ENCODE measurements at places on chromosomes 12 and 14. TPM values are rescaled to one million over a fixed set of nuclear protein-coding genes. Genes with fewer than 3 reads are reported as not detected.

GRCh38 chr12:12551115-12551514, 11.5 kb downstream of the DUSP16 start:
- DNase-seq: no peak

Gene LHX5
- total RNA-seq: 0.02 TPM

- peak; percentile 81 for DNase-seq
Measured at GRCh38 chr12:59452259-59452658, 143.6 kb upstream of the SLC16A7 start.

Gene CLBA1
- total RNA-seq: 3.3 TPM

DNA sequence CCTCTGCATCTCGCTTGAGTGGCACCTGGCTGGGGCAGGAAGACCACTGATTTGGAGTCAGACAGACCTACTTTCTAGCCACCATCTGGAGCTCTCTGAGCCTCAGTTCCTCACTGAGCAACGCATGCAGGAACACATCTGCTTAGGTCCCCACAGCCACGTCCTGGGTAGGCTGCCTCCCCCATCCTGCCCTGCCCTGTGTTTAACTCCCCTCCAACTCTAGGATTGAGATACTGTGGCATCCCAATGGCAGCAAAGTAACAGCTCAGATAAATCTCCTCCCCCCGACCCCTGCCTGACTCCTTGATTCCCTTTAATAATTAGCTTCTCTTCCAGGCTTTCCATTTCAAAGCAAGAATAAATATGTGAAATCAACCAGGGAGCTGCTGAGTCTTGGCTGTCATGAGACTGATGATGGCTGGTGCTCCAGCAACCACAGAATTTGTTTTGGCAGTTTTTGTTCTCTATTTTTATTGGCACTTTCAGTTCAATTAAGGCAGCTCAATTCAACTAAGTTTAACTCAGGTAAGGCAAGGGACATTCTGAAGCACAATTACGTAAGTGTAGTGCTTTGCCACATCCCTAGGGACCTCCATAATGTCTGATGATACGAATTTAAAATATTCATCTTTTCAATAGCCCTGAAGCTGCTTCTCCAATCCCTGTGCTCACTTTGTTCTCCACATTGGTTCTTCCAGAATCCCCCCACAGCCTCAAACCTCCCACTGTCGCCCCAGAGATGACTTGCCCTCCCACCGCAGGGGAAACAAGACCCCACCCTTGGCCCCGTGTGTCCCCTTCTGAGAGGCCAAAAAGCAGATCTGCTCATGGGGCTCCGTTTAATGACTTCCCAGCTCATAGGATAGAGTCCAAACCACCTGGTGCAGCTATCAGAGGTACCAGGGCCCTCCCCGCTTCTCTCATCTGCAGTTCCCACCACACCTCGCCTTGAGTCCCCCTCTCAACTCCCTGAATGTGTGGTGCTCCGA, 58.2 kb downstream of the ESR2 start:
- DNase-seq: no peak

GRCh38 chr12:95605087-95605486, 53.8 kb upstream of the USP44 start:
- DNase-seq: peak; percentile 96

DNA sequence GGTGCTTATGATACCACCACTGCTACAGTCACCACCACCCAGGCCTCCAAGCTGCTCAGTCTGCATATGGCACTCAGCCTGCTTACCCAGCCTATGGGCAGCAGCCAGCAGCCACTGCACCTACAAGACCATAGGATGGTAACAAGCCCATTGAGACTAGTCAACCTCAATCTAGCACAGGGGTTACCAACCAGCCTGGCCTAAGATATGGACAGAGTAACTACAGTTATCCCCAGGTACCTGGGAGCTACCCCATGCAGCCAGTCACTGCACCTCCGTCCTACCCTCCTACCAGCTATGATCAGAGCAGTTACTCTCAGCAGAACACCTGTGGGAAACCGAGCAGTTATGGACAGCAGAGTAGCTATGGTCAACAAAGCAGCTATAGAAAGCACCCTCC, 55.1 kb downstream of the BRMS1L start:
- no peak for DNase-seq

Gene MYF6
- not detected for total RNA-seq

DNA sequence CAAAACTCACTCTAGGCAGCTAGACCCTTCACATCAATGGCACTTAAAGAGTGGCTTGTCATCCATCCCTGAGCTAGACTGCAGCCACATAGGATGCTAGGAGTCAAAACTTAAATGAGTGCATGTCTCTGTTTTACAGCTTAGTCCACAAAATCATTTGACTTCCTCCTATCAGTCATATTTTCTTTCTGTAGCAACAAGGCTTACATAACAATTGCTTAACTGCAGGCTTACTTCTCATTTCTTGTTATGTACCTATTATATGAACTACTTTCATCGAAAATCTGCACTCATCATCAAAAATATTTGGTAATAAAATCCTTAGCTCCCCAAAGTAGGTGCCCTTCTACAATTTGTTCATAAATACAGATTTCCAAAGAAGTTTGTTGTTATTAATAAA, 30.1 kb downstream of the CLEC1A start:
- DNase-seq: peak; percentile 15

DNA sequence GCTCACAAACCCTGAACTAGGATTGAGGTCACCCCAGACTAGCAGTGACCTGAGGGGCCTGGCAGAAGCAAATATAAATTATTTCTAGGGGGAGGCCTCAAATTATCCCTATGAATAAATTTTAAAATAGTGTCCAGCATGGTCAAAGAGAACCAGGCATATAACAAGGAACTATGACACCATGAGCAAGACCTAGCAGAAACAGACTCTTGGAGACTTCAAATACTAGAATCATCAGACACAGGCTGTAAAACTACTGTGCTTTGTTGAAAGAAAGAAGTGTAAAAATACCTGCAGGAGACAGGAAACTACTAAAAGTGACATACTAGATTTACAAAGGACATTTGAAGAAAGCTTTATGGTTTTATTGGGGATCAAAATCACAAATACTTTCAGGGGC, 3.2 kb upstream of the BCL7A start:
- DNase-seq: no peak

GRCh38 chr12:39930101-39930500, 175.8 kb downstream of the SLC2A13 start:
- no peak for DNase-seq

Gene TAS2R7
- total RNA-seq: not detected

DNA sequence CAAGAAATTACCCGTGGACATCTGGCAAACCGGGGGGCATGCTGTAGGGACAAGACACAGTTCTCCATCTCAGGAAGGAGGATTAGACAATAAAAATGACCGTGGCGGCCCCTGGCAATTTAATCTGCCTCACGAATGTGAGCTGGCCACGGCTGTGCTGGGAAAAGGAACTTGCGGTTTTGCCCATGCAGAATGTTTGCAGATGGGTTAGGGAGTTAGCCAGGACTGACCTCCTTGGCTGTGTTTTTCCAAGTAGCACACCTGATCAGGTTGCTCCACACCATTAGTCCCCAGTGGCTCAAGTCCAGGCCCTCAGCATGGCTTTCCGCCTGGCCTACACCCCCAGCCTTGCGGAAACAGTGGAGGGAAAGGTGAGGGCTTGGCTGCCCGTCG, 20.8 kb downstream of the TPCN1 start:
- DNase-seq: peak; percentile 96

GRCh38 chr12:93823616-93824391, 146.6 kb downstream of the CRADD start:
- DNase-seq: peak; percentile 41

- no peak for DNase-seq
Measured at GRCh38 chr14:69226178-69226577, 33.8 kb upstream of the GALNT16 start.

DNA sequence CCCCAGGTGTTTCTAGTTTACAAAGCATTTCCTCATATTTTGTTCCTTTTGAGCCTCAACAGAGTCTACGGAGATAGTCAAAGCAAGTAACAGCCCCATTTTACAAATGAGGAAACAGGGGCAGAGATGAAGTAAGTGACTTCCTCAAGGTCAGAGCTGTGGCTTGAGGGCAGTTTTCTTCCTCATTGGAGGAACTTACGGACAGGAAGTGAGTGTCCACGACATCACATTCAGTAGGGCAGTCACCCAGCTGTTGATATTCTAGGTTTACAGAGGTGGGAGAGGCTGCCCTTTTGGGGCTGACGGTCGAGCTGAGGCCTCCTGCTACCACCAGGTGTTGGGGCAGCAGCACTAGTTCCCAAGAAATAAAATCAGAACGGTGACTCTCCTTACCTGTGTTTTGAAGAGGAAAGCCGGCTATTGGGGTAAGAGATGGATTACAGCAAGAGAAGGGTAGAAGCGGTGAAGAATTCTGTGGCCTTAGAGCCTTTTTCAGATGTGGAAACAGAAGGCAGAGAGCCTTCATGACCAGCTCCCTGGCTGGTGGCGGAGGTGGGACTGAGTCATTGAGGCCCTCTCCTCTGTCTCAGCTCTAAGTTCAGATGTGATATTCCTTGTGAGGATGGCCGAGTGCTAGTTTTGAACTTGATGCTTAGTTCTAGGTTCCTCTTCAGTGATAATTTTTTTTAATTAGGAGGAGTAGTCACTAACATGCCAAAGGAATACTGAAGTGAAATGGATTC, 41.7 kb downstream of the SUSD6 start:
- no peak for DNase-seq

Gene FSCB
- total RNA-seq: not detected

Gene ISM2
- total RNA-seq: 0.54 TPM

- DNase-seq: no peak
Measured at GRCh38 chr12:131687346-131688125, 23.4 kb upstream of the SFSWAP start.
